Cerebellum (tissue), 4 donors: ENCODE measurements at places on chromosomes 16 and 17. TPM values are rescaled to one million over a fixed set of nuclear protein-coding genes. Genes with fewer than 3 reads are reported as not detected.

The CPNE7 gene
- 8.8 TPM for total RNA-seq

The RHBDF1 gene
- 5.3 TPM for total RNA-seq

The RCVRN gene
- total RNA-seq, result 0.27 TPM

The ITGAD gene
- not detected for total RNA-seq

The SHCBP1 gene
- 7.6 TPM for total RNA-seq

The FBXL19 gene
- total RNA-seq, result 32.3 TPM

The KRTAP4-3 gene
- not detected for total RNA-seq

The TMEM235 gene
- 1.6 TPM for total RNA-seq

The CFAP97D1 gene
- not detected for total RNA-seq

The ASPHD1 gene
- total RNA-seq, result 5.0 TPM

The CDH1 gene
- 2.0 TPM for total RNA-seq

The NUFIP2 gene
- 47.4 TPM for total RNA-seq

The CD300LB gene
- total RNA-seq, result not detected
